Heart left ventricle (tissue), 16 donors: ENCODE measurements at places on chromosomes 11 and 22. TPM values are rescaled to one million over a fixed set of nuclear protein-coding genes. Genes with fewer than 3 reads are reported as not detected.

- no peaks in the 10 kb centered on the region for H3K36me3 ChIP-seq
- no peak for DNase-seq
- H3K4me1 ChIP-seq: no peaks in the 10 kb centered on the region
- no peak overlapping the region for H3K27ac ChIP-seq
- no peak overlapping the region for H3K4me3 ChIP-seq
Observed at GRCh38 chr11:84590106-84590505, 1037.0 kb downstream of the DLG2 start.

- H3K4me1 ChIP-seq: peaks cover 57% of the 10 kb centered on the region
- H3K27ac ChIP-seq: no peak overlapping the region
- H3K27me3 ChIP-seq: no peaks in the 10 kb centered on the region
- DNase-seq: no peak
Observed at GRCh38 chr11:8729837-8730696, 47.5 kb downstream of the RPL27A start.

DNA sequence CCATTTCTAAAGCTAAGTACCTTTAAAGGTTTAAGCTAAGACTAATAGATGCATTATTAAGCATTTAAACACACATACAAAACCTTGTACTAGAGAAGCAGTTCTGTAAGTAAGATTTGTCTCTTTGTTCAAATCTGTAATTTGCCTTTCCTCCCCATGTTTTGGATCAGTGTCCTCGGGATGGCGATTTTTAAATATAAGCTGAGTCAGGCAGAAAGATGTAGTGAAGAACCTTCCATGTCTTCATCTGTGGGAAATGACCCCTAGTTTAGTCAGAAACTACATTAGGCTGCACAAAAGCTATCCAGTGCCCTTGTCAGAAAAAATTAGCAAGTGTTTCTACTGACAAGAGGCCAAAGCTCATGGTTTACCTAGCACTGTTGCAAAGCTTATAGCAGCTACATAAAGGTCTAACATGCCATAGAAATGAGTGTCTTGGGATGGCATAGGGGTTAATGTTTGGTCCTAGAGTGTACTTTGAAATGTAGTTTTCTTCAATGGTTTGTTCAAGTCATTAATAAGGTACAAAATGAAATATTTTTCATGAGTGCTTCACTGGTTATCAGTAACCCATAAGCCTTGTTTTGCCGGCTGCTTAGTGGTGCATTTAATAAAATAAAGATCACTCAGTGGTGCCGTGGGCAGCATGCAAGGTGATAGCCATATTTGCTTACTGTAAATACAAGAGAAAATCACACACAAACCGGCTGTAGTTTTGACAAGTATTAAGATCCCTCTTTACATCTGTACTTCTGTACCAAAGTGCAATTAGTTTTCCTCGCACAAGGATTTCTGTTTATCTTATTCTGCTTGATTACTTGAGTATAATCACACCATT lies 139.8 kb downstream of the ELP4 start:
- H3K4me3 ChIP-seq: no peak overlapping the region
- H3K36me3 ChIP-seq: no peaks in the 10 kb centered on the region
- DNase-seq: no peak

DNA sequence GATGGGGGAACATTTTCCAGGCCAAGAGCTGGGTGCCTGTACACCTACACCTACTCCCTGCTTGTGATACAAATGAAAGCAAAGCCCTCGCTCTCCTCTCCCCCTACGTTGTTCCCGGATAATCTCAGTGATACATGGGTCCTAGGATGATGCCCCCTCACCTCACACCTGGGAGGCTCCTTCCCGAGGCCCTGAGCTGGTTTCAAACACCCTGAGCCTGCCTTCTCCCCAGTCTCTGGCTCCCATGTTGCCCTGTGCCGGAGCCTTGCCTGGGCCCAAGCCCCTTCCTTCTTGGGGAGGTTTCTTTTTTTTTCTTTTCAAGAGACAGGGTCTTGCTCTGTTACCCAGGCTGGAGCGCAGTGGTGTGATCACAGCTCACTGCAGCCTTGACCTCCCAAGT lies 23.3 kb downstream of the TRMU start:
- H3K36me3 ChIP-seq: peaks cover 40% of the 10 kb centered on the region
- H3K27me3 ChIP-seq: no peaks in the 10 kb centered on the region

DNA sequence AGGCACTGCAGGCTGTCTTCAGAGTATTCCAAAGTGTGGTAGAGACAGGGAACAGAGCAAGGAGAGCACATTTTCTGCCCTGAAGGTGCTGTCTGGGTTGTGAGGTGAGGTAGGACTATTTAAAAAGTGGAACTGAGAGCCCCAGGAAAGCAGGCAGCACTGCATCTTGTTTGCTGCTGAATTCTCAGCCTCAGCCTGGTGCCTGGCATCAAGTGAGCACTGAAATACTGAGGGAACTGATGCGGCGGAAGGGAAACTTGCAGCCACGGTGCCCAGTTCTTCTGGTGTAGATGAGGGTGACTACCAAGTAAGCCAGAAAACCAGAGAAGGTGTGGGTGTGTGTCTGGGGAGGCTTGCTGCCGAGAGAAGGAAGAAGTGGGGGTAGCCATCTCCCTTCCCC lies 59.5 kb downstream of the TNRC6B start:
- no peaks in the 10 kb centered on the region for H3K27me3 ChIP-seq
- H3K27ac ChIP-seq: no peak overlapping the region
- peaks cover 33% of the 10 kb centered on the region for H3K4me1 ChIP-seq
- H3K4me3 ChIP-seq: no peak overlapping the region
- DNase-seq: no peak

GRCh38 chr11:102163368-102163767 lies 53.1 kb downstream of the YAP1 start:
- DNase-seq: no peak
- peaks cover 18% of the 10 kb centered on the region for H3K36me3 ChIP-seq
- H3K27me3 ChIP-seq: no peaks in the 10 kb centered on the region
- no peak overlapping the region for H3K27ac ChIP-seq

DNA sequence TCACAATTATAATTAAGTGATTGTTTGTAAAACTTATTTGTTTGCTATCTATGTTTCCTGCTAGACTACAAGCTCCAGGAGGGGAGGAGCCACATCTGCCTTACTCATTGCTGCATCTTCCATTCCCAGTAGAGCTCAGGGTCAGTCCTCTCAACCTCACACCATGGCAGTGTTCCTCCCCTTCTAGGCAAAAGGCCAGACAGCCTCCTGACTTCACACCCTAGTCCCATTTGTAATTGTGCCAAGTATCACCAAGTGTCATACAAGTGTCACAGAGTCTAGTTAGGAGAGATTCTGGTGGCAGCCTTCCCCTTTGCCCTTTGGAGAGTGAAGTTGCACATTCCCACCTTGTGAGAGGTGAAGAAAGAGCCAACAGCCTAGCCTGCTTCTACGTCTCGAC lies 490.4 kb downstream of the INSC start:
- no peaks in the 10 kb centered on the region for H3K36me3 ChIP-seq
- no peaks in the 10 kb centered on the region for H3K27me3 ChIP-seq
- no peak overlapping the region for H3K4me3 ChIP-seq
- H3K27ac ChIP-seq: no peak overlapping the region
- peaks cover 12% of the 10 kb centered on the region for H3K4me1 ChIP-seq
- peak; percentile 42 for DNase-seq

DNA sequence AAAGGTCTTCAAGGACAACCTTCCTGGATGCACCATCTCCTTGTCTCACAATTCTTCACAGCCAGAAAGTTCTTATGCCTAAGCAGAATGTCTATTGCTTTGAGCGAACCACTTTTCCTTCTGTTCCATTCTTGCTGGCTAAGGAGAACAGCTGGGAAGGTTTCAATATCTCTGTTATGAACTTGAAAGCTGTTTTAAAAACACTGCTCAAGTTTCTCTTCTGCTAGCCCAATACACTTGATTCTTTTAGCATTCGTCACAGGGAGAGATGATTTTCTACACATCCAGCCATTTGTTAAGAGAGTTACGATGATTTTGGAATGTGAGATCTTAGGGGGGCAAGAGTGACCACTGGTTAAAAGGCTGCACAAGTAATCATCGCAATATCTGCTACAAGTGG lies 249.3 kb downstream of the KIRREL3 start:
- no peak overlapping the region for H3K4me3 ChIP-seq
- no peak for DNase-seq
- H3K27me3 ChIP-seq: no peaks in the 10 kb centered on the region
- no peaks in the 10 kb centered on the region for H3K36me3 ChIP-seq

GRCh38 chr22:32985899-32986765 lies 72.0 kb downstream of the SYN3 start:
- H3K4me3 ChIP-seq: no peak overlapping the region
- H3K4me1 ChIP-seq: peaks cover 4% of the 10 kb centered on the region
- H3K36me3 ChIP-seq: no peaks in the 10 kb centered on the region
- H3K27me3 ChIP-seq: no peaks in the 10 kb centered on the region

DNA sequence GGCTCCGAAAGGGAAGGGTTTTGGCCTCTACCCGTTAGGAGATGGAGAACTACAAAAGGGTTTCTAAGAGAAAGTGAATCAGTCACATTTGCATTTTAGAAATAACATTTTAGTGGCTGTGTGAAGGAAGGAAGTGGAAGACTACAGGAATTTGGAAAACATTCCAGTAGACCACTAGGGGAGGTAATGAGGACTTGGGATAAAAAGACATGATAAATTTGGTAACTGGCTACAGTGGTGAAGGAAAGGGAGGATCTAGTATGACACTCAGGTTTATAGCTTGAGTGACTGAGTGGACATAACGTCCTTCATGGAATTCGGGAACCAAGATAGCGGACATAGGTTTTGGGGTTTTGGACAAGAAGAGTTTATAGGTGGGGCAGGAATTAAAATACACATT lies 7.0 kb upstream of the RRM1 start:
- DNase-seq: no peak
- H3K27ac ChIP-seq: no peak overlapping the region
- H3K27me3 ChIP-seq: no peaks in the 10 kb centered on the region
- H3K4me3 ChIP-seq: no peak overlapping the region

- DNase-seq: peak; percentile 56
- no peak overlapping the region for H3K27ac ChIP-seq
- no peaks in the 10 kb centered on the region for H3K36me3 ChIP-seq
Observed at GRCh38 chr11:43576803-43577521, 103.6 kb upstream of the HSD17B12 start.

DNA sequence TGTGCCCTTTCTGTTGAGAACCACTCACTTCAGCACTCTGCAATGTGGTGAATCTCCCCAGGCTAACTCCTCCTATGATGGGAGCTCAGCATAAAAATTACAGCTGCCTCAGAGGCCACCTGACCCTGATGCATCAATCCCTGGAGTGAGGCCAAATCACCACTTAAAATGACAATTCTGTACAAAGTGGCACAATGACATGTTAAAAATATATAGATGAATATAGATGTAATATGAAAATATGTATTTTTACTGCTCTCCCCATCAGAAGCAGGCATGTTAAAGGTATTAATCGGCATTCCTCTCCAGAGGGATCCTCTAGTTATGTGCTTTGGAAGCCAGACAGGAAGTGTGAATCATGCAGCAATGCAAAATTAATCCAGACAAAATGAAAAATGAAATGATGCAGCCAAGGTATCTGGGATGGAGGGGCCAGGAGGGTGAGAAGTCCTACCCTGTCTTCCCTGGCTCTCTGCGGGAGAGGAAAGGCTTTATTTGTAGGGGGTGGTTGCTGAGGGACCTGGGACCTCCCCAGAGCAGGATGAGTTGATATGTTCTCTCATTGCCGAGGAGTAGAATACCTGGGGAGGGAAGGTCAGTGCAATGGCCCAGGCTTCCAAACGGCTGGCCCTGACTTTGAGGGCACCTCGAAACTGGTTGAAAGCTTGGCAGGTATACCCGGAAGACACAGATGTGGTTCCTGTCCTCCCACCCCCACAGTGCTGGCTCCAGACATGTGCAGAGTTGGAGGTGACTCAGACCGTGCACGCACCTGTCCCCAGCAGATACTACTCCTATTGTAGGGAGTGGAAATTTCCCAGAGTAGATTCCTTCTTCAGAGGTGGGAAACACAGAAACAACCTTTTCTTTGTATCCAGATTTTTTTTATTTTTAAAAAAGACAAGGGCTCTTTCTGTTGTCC lies 347.9 kb upstream of the NCAM1 start:
- no peak for DNase-seq
- peaks cover 25% of the 10 kb centered on the region for H3K4me1 ChIP-seq

Gene MN1
- polyA plus RNA-seq: 3.9 TPM

Gene LYVE1
- 15.5 TPM for polyA plus RNA-seq

Gene ASCL2
- polyA plus RNA-seq: not detected

Gene PDE2A
- polyA plus RNA-seq: 23.2 TPM

Gene SERHL2
- polyA plus RNA-seq: 3.4 TPM

Gene DCHS1
- 3.6 TPM for polyA plus RNA-seq

Gene ART1
- not detected for polyA plus RNA-seq

Gene DDI1
- polyA plus RNA-seq: not detected

Gene NLRP14
- not detected for polyA plus RNA-seq

Gene MMP27
- not detected for polyA plus RNA-seq
